NCI-H1105 treated with DMSO at 0.1 percent for 48 hours (cell line): ENCODE measurements at places on chromosomes 4 and X.

DNA sequence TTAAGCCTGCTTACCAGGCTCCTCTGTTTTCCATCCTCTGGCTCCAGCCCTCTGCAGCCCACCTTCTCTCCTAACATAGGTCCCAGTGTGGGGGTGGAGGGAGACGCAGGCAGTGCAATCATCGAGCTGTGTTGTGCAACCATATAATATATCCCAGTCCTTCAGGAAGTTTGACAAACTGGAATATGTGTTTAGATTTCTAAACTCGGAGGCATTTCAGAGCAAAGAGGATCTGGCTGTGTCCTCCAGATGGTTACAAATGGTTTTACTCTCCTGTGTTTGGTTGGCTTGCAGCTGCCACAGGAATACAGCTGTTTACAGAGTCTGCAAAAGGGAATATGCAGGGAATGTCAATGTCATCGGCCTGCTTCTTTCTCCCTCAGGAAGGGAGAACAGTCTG is 195.3 kb upstream of the LNX1 start:
- no peak for DNase-seq

DNA sequence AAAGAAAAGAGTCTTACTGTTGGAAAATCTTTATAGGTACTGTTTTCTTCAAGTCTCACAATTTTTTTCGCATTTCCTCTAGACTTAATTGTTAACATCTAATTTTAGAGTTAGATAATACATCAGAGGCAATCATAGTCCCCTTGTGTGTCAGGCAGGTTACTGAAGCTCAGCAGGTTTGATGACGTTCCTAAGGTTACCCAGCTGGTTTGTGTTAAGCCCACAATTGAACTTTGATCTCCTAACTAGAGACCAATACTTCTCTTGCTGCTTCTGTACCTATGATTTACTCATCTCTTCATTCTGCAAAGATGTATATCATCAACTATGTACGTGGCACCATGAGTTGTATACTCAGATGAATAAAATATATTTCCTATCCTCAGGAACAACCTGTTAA is 131.6 kb upstream of the STIM2 start:
- no peak for DNase-seq

GRCh38 chr4:151537687-151538086 is 128.7 kb downstream of the FHIP1A start:
- DNase-seq = peak; percentile 2

DNA sequence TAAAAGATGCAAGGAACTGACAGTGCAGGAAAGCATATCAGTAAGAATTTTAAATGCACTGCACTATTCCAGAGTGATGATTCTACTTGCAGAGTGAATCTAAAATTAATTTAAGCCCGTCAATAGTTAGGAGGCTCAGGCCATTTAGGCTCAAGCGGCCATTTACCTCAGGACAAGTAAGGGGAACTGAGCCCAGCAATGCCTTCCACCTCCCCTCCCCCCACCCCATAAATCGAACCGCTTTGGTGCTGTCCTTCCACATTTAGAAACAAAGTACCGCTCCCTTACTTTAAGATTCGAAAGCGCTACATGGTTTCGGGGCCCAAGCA is 665 bp downstream of the RBM41 start:
- DNase-seq = peak; percentile 20

DNA sequence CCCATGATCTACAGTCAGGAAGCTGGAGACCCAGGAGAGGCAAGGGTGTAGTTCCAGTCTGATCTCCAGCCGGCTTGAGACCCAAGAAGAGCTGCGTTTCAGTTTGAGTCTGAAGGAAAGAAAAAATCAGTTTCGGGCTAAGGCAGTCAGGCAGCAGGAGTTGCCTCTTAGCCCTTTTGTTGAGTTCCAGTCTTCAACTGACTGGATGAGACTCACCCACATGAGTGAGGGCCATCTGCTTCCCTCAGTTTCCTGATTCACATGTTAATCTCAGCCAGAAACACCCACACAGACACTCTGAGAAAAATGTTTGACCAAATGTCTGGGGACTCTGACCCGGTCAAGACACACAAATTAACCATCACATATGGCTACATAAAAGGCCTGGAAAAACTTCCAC is 73.6 kb upstream of the ELOVL6 start:
- no peak for DNase-seq

- no peak for DNase-seq
Measured at GRCh38 chr4:4461850-4462249, 74.9 kb downstream of the NSG1 start.

GRCh38 chr4:139872274-139872673 is 206.7 kb downstream of the MGST2 start:
- DNase-seq = no peak

DNA sequence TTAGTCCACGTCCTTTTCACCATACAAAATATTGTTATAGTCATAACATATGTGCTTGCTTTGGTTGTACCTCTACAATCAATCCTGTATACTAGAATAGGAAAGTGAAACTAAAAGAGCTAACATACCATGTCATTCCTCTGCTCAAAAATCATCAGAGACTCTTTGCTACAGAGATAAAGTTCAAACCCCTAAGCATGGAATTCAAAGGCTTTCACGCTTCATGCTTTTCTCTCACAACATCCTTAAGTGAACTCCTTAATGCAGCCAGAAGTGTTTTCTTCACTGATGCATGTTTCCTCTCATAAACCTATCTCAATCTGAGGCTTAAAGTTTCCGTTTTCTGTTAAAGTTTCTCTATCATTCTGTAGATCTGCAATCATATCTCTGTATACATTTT is 744.6 kb upstream of the IGFBP7 start:
- DNase-seq = no peak

- DNase-seq = no peak
Measured at GRCh38 chr4:23881052-23881501, 8.8 kb downstream of the PPARGC1A start.

DNA sequence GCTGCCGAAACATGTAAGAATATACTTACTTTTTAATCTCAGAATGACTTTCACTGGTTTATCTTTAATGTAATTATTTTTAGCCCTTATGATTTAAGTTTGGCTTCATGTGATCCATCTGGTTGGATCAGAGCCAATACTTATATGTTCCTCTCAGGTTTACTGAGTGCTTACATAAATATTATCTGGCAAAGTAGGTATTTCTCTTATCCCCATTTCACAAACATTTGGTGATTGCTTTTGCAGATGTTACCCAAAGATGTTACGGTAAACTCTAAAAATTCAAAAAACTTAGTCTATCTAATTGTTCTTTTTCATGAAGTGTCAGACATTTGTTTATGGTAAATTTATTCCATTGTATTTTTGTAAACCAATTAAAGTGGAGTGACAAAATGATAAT is 115.0 kb upstream of the TLL1 start:
- DNase-seq = no peak

DNA sequence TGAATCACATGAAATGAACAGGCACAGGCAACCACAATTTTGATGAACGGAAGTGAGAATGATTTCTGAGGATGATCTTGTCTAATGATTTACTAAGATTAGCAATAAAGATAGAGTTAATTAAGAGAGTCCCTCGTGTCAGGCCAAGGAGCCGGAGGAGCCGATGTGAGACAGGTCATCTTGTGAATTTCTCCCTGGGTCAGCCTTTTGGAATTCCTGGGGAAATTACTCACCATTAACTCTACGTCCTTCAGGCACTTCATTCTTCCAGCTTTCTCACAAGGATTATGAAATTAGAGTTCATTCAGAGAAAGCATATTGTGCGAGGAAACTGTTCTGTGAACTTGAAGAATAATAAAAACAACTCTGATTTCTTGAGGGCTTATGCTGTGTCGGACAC is 86.7 kb downstream of the PSAPL1 start:
- no peak for DNase-seq

GRCh38 chrX:120305531-120306141 is 5.6 kb downstream of the TMEM255A start:
- DNase-seq = no peak

DNA sequence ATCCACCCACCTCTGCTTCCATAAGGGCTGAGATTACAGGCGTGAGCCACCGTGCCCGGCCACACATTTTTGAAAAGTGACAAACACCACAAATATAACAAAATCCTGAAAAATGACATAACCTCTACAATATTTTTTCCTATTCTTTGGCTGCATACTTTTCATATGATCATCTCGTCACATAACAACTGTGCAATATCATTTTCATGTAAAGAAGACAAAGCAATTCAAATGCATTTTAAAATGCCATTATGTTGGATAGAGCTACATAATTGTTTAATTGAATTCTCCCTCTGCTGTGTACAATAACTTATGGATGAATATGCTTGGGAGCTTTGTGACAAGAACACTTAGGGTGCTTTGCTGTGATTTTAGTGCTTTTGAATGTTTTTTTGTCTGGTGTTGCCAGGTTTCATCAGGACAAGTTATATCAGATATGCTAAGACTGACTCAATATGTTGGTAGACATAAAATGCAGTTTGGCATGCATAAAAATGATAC is 132.9 kb downstream of the CHIC2 start:
- DNase-seq = no peak

DNA sequence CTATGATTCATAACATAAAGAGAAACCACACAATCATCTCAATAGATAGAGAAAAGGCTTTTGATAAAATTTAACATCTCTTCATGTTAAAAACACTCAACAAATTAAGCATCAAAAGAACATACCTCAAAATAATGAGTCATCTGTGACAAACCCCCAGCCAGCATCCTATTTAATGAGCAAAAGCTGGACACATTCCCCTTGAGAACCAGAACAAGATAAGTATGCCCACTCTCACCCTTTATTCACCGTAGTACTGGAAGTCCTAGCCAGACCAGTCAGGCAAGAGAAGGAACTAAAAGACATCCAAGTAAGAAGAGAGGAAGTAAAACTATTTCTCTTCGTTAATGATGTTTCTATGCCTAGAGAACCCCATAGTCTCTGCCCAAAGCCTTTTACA is 507.2 kb downstream of the PABPC4L start:
- no peak for DNase-seq

DNA sequence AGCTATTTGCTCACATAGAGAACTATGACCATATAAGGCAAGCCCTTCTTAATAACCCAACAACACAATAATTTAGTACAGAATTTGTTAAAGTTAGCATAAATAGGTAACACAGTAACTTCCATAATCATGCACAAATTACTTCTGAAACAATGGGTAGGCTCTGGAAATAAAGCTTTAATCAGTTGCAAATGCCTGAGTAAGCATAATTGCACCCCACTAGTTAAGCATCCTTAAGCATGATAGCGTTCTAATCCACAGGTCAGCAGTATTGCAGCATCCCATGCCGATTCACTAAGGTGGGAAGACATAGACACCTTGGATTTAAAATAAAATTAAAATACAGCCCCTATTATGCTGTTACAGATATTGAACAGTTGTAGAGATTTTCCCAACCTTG is 161.7 kb downstream of the DHX15 start:
- no peak for DNase-seq

- no peak for DNase-seq
Measured at GRCh38 chr4:7148337-7148736, 44.0 kb upstream of the SORCS2 start.

DNA sequence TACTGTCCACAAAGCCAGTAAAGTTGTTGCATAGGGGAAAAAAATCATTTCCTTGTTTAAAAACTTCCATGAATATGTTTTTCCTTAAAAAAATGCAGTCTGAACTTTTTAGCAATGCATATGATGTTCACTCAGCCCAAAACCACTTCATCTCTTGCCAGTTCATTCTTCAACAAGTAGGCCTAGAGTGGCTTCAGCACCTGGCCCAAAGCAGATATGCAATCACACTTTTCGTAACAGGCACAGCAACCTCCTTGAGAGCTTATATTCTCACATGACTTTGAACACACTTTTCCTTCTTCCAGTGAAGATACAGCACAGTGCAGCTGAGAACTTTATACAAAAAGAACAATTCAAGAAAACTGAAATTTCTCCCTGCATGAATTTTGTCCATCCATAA is 128.6 kb downstream of the ADAMTS3 start:
- DNase-seq = no peak

DNA sequence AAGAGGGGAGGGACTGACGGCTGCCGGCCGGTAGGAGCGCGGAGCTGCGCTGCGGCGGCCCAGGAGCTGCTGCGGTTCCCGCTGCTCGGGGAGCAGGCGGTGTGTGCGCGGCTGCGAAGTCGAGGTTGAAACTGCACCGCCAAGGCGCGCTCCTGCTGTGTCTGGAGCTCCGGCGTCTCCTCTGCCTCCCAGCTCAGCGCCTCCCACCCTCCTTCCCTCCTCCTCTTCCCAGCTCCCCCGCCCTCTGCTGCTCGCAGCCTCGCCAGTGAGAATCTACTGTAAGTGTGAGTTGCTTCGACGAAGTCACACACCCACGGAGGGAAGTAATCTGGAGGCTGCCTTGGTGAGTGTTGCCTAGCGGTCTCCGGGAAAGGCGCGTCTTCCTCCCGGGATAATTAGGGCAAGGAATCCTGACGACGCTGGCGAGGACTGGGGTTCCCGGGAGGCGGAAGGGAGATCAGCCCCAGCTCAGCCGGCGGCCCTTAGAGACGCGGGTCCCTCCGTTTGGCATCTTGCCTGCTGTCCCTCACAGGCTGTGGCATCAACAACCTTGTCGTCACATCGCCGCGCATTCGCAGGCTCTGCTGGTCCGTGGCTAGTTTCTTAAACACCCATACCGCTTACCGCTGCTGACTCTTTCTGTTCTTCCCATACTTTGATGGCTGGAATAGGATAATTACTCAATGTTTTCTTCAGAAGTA is at the start of gene EPHA5:
EPHA5 (minus strand) TSS at position 159 of the 701 bp plus-strand sequence. CDS start 747 bp downstream, outside the sequence.
- peak; percentile 75 for DNase-seq

DNA sequence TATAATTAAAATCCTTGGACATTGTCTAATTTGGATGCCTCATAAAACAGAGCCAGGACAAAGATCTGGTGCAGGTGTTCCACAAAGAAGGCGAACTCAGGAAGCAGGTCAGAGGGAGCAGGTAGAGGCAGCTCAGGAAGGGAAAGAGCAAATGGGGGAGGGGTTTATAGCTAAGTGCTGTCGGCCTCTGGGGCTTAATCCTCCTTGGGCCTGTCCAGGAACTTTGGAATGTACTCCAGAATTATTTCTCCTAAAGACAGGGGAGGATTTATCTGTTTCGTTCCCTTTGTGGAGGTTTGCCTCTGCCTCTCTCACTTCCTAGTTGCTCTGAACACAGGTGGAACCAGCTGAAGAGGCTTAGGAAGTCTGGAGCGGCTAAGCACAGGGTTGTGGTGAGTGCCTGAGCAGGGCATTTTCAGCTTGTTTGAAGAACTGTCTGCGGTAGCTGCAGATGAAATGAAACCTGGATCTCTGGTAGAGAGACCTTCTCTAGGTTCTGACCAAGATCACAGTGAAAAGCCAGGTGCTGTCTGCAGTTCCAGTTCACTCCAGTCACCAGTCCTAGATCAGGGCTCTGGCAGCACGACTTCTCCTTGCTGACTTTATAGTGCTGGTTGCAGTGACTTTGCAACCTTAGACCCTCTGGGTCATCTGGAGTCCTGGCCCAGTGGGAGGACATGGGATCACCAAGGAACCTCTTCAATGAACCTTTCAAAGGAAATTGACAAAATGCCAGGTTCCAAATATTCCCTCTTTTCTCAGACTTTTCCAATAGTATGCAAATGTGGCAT is 519.2 kb downstream of the PCDH10 start:
- DNase-seq = no peak

GRCh38 chrX:2784026-2784425 is 32.2 kb downstream of the XG start:
- DNase-seq = no peak

DNA sequence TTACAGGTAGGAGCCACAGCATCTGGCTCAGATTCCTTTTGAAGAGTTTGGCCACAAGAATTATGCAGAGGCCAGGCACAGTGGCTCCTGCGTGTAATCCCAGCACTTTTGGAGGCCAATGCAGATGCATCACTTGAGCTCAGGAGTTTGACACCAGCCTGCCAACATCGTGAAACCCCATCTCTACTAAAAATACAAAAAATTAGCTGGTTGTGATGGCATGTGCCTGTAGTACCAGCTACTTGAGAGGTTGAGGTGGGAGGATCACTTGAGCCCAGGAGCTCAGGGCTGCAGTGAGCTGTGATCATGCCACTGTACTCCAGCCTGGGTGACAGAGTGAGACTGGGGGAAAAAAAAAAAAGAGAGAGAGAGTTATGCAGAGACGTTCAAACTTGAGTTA is 53.0 kb downstream of the MID1IP1 start:
- no peak for DNase-seq
